ENCODE measurements at places on chromosomes 2 and 18. TPM values are rescaled to one million over a fixed set of nuclear protein-coding genes. Genes with fewer than 3 reads are reported as not detected.

DNA sequence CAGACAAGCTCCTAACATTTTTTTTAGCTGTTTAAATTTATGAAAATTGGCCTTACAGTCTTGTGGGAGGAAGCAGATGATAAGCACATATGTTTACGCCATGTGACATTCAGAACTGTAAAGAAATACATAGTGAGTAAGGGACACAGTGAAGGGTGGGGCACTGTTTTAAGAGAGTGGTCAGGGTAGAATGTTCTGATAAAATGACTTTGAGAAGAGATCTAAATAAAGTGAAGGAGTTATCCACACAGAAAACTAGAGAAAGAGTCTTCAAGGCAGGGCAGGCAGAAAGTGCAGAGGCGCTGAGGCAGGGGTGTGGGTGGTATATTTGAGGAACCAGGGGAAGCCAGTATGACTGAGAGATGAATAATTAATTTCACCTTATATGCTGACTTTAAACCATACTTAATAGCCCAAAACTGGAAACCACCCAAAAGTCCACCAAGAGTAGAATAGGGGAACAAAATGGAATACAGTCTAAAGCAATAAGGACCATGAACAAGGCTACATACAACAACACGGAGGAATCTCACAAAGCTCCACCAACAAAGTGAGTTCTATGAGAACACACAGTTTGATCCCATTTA, 8.6 kb downstream of the MREG start:
- no peak for DNase-seq

GRCh38 chr2:12116228-12116750, 369.9 kb downstream of the LPIN1 start:
- DNase-seq = no peak

DNA sequence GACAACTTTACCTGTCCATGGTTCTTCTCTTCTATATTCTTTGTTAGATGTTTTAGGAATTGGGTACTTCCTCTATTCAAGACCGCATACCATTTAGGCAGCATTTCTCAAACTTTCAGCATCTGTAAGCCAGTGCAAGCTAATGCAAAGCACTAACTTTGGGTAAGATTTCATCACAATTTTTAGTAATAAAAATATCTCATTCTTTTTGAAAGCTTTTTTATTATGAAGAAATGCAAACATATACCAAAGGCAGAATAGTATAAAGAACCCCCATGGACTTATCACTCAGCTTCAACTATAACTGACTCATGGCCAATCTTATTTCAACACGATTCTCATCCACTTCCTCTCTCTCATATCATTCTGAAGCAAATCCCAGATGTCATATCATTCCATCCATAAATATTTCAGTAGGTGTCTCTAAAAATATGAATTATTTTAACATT, 32.9 kb downstream of the INO80C start:
- DNase-seq = no peak

- DNase-seq = no peak
These were observed 34.5 kb downstream of the PCBP1 start for GRCh38 chr2:70121627-70122372.

Gene FOXD4L1
- 0.60 TPM for polyA plus RNA-seq

Gene LIMS3
- polyA plus RNA-seq = 2.4 TPM

Gene ASXL3
- polyA plus RNA-seq = 7.8 TPM

Gene CNDP1
- polyA plus RNA-seq = 1.6 TPM

Gene CPS1
- 6.1 TPM for polyA plus RNA-seq

Gene PELI1
- 41.9 TPM for polyA plus RNA-seq

All from left kidney (tissue), 8 donors.